ENCODE measurements at places on chromosomes 5 and 9.

DNA sequence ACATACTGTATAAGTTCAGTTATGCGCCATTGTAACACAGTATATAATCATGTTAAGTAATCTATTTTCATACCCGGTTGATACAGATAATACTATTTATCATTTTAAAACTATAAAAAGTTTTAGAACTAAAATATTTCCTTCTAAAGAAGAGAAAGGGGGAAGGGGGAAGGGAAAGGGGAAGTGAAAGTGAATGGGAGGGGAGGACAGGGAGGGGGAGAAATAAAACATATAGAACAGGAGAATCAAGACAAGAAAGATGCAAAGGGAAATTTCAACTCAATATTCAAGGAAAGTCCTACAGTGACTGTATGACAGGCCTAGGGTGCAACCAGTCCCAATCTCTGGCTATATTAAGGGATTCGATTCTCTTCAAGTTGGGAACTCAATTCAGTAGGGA, 1278.8 kb downstream of the MAT2B start:
- DNase-seq = no peak

GRCh38 chr5:124752854-124753720, 6.6 kb upstream of the ZNF608 start:
- no peak for DNase-seq

GRCh38 chr9:16915126-16915831, 44.8 kb upstream of the BNC2 start:
- DNase-seq = no peak

DNA sequence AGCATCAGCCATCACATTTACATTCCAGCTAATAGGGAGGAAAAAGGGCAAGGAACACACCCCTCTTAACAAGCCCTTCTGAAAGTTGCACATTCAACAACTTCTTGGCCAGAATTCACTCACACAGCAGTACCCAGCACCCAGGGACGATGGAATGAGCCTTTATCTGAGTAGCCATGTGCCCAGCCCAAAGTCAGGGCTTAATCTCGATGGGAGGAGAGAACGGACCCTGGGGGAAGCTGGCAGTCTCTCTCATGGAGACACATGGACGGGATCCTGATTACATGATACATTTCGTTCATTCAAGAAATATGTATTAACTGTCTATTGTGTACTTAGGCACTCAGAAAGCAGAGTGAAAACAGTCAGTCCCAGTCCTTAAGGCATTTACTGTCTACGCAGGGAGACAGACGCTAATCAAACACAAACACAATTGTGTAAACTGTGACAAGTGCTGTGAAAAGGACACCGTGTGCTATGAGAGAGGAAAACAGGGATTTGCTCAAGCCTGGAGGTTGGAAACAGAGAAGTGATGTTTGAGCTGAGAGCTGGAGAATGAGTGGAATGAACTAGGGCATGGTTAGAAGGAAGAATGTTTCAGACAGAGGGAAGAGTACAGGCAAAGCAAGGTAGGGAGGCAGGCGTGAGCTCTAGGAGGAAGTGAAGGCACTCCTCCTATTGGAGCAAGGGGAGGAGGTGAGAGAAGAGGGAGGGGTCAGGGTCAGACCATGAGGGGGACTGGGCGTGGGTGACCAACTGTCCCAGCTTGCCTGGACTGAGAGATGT, 7.4 kb downstream of the OTULINL start:
- DNase-seq = no peak

DNA sequence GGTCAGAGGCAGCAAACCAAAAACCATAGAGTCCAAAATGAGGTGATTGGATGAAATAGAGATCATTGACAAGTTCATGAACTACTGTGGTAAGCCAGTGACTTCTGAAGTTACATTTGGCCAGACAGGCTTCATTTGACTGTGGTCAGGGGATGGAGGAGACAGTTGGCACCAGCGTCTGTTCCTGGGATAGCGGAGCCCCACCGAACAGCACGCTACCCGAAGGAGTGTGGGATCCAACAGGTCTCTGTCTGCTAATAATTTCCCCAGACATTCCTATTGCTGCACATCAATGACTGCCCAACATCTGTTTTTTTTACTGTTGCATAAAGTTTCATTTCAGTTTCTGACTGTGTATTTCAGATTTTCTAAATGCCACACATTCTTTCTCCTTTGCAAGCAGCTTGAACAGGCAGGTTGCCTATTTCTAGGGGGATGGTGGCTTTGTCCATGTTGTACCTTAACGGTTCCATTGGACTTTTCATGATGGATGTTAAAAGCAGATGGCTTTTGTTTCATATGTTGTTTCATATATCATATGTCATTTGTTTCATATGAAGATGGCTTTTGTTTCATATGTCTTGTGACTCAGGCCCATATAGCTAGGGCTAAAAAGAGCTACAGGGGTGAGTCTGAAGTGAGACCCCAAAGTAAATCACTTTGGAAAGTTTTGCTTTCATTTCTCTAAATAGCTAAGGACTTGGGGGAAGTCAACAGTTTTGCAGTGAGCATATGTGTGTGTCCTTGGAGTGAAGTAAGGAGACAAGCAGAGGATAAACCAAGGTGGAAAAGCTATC, 180.8 kb downstream of the GOLPH3 start:
- DNase-seq = no peak

GRCh38 chr5:38265546-38266179, 7.3 kb downstream of the EGFLAM start:
- peak; percentile 79 for DNase-seq

Data from dermis blood vessel endothelial cell (primary cell).